Peyer's patch (tissue), 4 donors: ENCODE measurements at places on chromosomes 4 and X. TPM values are rescaled to one million over a fixed set of nuclear protein-coding genes. Genes with fewer than 3 reads are reported as not detected.

The RPL9 gene
- 798 TPM for total RNA-seq

The AVPR2 gene
- 0.53 TPM for total RNA-seq

The TMEM35A gene
- total RNA-seq, result not detected

The MSANTD1 gene
- 0.35 TPM for total RNA-seq
